Bronchus fibroblast of lung (primary cell): ENCODE measurements at places on chromosomes 5 and 9. TPM values are rescaled to one million over a fixed set of nuclear protein-coding genes. Genes with fewer than 3 reads are reported as not detected.

Gene SHB
- 13.4 and 14.4 TPM in 2 replicates for total RNA-seq

Gene CANX
- 209 and 245 TPM in 2 replicates for total RNA-seq

Gene BARX1
- total RNA-seq = not detected in 2 replicates

Gene PCDHGB7
- 6.1 and 7.2 TPM in 2 replicates for total RNA-seq

Gene FRRS1L
- under 0.01 TPM in 2 replicates for total RNA-seq

Gene RFX3
- 1.2 and 1.5 TPM in 2 replicates for total RNA-seq

Gene PRRC2B
- total RNA-seq = 57.8 and 66.2 TPM in 2 replicates

Gene RNF38
- 5.7 and 6.4 TPM in 2 replicates for total RNA-seq

Gene TAF11L14
- total RNA-seq = not detected in 2 replicates

Gene KCNV2
- not detected in 2 replicates for total RNA-seq

Gene LHX3
- total RNA-seq = not detected in 2 replicates

Gene MEGF10
- total RNA-seq = under 0.01 TPM in 1 of 2 replicates, not detected in the other

Gene PIP5KL1
- 2.1 and 4.0 TPM in 2 replicates for total RNA-seq

Gene PCDHGA5
- total RNA-seq = 0.15 and 0.34 TPM in 2 replicates

Gene SYNPO
- 1.0 and 1.3 TPM in 2 replicates for total RNA-seq

Gene GRXCR2
- not detected in 2 replicates for total RNA-seq

Gene LRRTM2
- 0.45 and 2.9 TPM in 2 replicates for total RNA-seq

Gene CAVIN4
- 0.15 and 0.17 TPM in 2 replicates for total RNA-seq

Gene CPEB4
- total RNA-seq = 3.7 and 5.5 TPM in 2 replicates

Gene DOCK2
- 3.0 and 4.2 TPM in 2 replicates for total RNA-seq

Gene HRCT1
- total RNA-seq = 3.2 and 5.4 TPM in 2 replicates

Gene CAPSL
- 0.30 and 1.3 TPM in 2 replicates for total RNA-seq

Gene SGTB
- total RNA-seq = 9.2 and 9.8 TPM in 2 replicates

Gene ZNF300
- total RNA-seq = 8.0 and 8.1 TPM in 2 replicates

Gene PHF24
- total RNA-seq = 0.17 and 0.74 TPM in 2 replicates

Gene PCDHA9
- total RNA-seq = not detected in 2 replicates

Gene NDUFA8
- 52.3 and 60.0 TPM in 2 replicates for total RNA-seq

Gene NSUN2
- total RNA-seq = 29.6 and 36.1 TPM in 2 replicates

Gene C5orf58
- not detected in 2 replicates for total RNA-seq

Gene FAM151B
- 1.2 and 3.1 TPM in 2 replicates for total RNA-seq

Gene FBXL7
- total RNA-seq = 6.7 and 6.8 TPM in 2 replicates

Gene POU5F2
- under 0.01 TPM in 2 replicates for total RNA-seq

Gene PCA3
- total RNA-seq = not detected in 2 replicates

Gene PCDHGA8
- total RNA-seq = 0.15 and 0.67 TPM in 2 replicates

Gene ZBED3
- total RNA-seq = 1.5 and 2.2 TPM in 2 replicates

Gene NRARP
- 0.45 and 1.7 TPM in 2 replicates for total RNA-seq

Gene SPATA9
- total RNA-seq = 0.15 and 0.84 TPM in 2 replicates

Gene DCTN3
- total RNA-seq = 125 and 175 TPM in 2 replicates

Gene TDRD7
- total RNA-seq = 1.7 and 2.2 TPM in 2 replicates

Gene SPINK4
- not detected in 2 replicates for total RNA-seq

Gene ORM2
- total RNA-seq = not detected in 2 replicates

Gene SGCD
- 1.0 and 1.3 TPM in 2 replicates for total RNA-seq
